A549 treated with Hydrocortisone at 1 μM for 4 hours (cell line): ENCODE measurements at places on chromosomes 13 and 19. TPM values are rescaled to one million over a fixed set of nuclear protein-coding genes. Genes with fewer than 3 reads are reported as not detected.

Gene PALM3
- 1.6 to 2.3 TPM (median 2.0 TPM) in 5 replicates for total RNA-seq

Gene CYP2S1
- 19.2 to 22.5 TPM (median 19.7 TPM) in 5 replicates for total RNA-seq

Gene RDH8
- 0.09 to 0.44 TPM (median 0.21 TPM) in 5 replicates for total RNA-seq

Gene C13orf46
- total RNA-seq: 0.14 to 0.21 TPM (median 0.18 TPM) in 5 replicates

Gene PTGER1
- total RNA-seq: 0.07 to 0.15 TPM (median 0.08 TPM) in 3 of 5 replicates, not detected in the others

Gene GNG8
- not detected in 5 replicates for total RNA-seq

Gene CDC42EP5
- 0.38 TPM in 1 of 5 replicates, not detected in the others for total RNA-seq

Gene GGN
- total RNA-seq: 0.08 to 0.47 TPM (median 0.29 TPM) in 5 replicates

Gene POP4
- total RNA-seq: 193 to 210 TPM (median 202 TPM) in 5 replicates

Gene ZNF835
- not detected in 5 replicates for total RNA-seq

Gene CACNG8
- 0.62 to 1.1 TPM (median 0.91 TPM) in 5 replicates for total RNA-seq

Gene PSG6
- not detected in 5 replicates for total RNA-seq

Gene PRX
- 1.2 to 1.6 TPM (median 1.4 TPM) in 5 replicates for total RNA-seq

Gene ERICH6B
- total RNA-seq: not detected in 5 replicates

Gene SLITRK6
- total RNA-seq: 0.13 to 0.41 TPM (median 0.17 TPM) in 5 replicates

Gene TMEM238
- total RNA-seq: 1.4 to 10.5 TPM (median 8.0 TPM) in 5 replicates

Gene C19orf38
- total RNA-seq: 0.10 to 0.18 TPM (median 0.14 TPM) in 5 replicates

Gene KIR3DL2
- 0.06 TPM in 1 of 5 replicates, not detected in the others for total RNA-seq

Gene C19orf85
- not detected in 5 replicates for total RNA-seq

Gene FAM216B
- not detected in 5 replicates for total RNA-seq

Gene ZNF714
- 2.1 to 4.0 TPM (median 3.1 TPM) in 5 replicates for total RNA-seq

Gene LILRA6
- 0.08 TPM in 1 of 5 replicates, not detected in the others for total RNA-seq

Gene FCGBP
- total RNA-seq: 0.63 to 0.97 TPM (median 0.70 TPM) in 5 replicates

Gene MTUS2
- 0.01 to 0.08 TPM (median 0.02 TPM) in 3 of 5 replicates, not detected in the others for total RNA-seq

Gene TEX26
- total RNA-seq: not detected in 5 replicates

Gene NFKBIB
- 62.1 to 122 TPM (median 94.8 TPM) in 5 replicates for total RNA-seq

Gene ZNF431
- 2.6 to 4.1 TPM (median 3.3 TPM) in 5 replicates for total RNA-seq

Gene RPS19
- total RNA-seq: 7,675 to 10,466 TPM (median 9,473 TPM) in 5 replicates

Gene ZNF607
- total RNA-seq: 3.5 to 5.8 TPM (median 4.9 TPM) in 5 replicates

Gene ADPRHL1
- total RNA-seq: 14.4 to 18.4 TPM (median 14.5 TPM) in 5 replicates

Gene FFAR3
- total RNA-seq: 0.09 TPM in 2 of 5 replicates, not detected in the others

Gene ZNF415
- not detected in 5 replicates for total RNA-seq
